ENCODE measurements at places on chromosomes 5 and 9.

DNA sequence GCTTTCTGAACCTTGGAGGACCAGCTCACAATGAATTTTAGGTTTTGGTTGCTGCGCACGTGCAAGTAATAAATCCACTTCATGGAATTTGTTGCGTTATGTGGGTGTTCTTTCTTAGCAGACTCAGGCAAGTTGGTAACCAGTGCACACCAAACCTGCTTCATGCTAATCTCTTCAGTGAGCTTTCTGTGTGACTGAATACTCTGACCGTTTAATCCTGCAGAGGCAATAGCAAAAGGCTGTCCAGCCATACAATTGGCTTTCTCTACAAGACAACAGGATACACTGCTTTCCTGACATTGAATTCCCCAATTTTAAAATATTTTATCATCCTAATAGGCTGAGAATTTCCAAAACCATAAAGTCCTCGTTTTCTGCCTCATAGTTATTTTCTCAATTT lies 10.3 kb downstream of the UGT3A2 start:
- DNase-seq, result no peak

GRCh38 chr5:175230299-175230698 lies 213.7 kb downstream of the DRD1 start:
- DNase-seq, result no peak

DNA sequence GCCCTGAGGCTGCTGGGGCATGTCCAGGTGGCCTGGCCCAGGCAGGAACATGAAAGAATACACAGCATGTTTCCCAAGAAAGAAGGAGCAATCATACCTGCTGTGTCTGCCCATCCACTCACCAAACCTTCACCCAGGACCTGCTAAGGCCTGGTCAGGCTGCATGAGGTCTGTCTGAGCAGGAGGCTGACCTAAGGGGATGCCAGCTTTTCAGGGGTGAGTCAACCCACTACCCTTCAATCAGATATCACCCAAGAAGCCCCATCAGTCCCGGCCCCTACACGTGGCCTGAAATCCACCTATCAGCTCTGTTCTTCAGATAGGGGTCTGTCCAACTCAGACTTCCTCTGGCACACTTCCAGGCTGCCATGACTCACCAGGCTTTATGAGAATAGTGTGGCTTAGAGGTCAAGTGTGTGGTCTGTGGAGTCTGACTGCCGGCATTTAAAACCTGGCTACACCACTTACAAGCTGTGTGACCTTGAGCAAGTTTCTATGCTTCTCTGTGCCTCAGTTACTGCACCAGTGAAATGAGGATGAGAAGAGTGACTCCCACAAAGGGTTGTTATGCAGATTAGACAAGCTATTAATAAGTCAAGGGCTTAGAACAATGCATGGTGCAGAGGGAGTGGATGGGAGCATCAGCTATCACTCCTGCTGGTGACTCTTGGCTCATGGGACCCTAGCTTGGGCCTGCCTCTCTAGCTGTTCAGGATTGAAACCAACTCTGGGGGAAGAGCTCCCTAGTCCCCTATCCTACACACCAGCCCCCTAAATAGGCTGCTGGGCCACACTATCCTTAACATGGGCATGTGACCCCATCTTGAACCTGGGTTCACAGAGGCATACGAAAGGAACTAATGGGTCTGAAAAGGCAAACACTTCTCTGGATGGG lies 130.3 kb downstream of the PAX5 start:
- peak; percentile 88 for DNase-seq

GRCh38 chr5:79888643-79889042 lies 102.4 kb downstream of the MTX3 start:
- DNase-seq, result no peak

DNA sequence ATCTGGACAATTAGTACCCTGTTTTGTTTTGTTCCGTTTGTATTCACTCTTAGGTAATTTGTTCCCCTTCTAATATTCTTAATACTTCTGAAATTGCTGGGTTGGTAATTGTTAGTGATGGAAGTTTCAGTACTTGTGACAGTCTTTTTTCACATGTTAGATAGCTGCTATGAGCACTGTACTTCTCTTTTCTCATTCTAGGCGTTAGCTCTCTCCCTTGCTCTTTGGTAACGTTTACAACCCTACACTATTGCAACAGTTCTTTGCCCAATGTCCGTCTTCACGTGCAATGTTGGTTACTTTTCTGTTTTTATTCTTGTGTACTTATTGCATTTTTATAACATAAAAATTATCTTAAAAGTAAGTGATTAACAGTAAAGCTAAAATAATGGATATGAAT lies 1509.0 kb downstream of the MAT2B start:
- no peak for DNase-seq

DNA sequence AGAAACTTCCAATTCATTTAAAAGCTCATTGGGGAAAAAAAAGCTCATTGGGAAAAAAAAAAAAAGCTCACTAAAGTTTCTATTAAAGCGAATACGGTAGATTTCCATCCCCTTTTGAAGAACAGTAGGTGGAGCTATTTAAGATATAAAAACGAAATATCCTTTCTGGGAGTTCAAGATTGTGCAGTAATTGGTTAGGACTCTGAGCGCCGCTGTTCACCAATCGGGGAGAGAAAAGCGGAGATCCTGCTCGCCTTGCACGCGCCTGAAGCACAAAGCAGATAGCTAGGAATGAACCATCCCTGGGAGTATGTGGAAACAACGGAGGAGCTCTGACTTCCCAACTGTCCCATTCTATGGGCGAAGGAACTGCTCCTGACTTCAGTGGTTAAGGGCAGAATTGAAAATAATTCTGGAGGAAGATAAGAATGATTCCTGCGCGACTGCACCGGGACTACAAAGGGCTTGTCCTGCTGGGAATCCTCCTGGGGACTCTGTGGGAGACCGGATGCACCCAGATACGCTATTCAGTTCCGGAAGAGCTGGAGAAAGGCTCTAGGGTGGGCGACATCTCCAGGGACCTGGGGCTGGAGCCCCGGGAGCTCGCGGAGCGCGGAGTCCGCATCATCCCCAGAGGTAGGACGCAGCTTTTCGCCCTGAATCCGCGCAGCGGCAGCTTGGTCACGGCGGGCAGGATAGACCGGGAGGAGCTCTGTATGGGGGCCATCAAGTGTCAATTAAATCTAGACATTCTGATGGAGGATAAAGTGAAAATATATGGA lies at the start of gene PCDHGA12:
PCDHGA12 (plus strand) TSS at position 176 of the 782 bp plus-strand sequence; CDS start at position 429, 253 bp downstream.
- peak; percentile 87 for DNase-seq

DNA sequence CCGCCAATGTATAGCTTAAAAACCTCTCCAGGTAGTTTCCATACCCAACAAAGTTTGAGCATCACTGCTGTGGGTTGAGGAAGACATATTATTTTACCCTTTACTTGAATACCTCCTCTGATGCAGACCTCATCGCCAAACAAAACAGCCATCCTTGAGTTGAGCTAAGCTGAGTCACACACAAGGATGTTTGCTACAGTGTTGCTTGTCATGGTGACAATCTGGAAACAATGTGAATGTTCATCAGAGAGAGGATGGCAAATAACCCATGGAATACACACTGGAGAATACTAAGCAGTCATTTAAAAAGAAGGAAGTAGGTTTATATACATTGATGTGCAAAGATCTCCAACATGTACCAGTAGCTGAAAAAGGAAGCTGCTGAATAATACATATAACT lies 41.1 kb upstream of the TCF7 start:
- peak; percentile 36 for DNase-seq

GRCh38 chr5:56617998-56618397 lies 197.4 kb upstream of the MAP3K1 start:
- no peak for DNase-seq

DNA sequence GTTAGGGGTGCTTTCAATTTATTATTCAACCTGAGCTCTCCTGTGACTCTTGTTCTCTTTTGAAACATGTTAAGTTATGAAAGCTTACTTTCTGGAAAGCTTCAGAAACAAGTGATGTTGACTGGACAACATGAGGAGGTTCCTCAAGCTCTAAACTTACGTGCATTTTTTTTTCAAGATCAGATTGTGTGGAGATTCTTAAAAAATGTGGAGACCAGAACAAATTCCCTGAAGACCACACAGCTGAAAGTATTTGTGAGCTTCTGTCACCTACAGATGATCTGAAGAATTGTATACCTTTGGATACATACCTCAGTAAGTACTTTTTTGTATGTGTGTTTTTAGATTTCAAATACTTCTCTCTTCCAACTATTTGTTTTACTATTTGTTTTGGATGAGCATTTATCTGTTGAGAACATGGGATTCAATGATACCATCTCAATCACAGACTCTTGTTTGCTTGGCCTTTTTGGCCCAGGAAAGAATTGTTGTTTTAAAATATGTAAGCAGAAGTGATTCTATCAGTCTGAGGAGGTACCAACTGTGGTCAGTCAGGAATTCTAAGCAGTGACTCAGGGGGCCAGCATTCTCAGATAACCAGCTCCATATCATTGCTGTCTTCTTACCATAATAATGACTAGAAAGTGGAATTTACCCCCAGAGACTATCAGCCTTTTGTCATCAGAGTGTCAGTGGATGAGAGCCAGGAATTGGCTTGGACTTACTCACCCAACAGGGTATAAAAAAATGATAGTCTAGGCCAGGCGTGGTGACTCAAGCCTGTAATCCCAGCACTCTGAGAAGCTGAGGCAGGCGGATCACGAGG lies 34.4 kb upstream of the GLIPR2 start:
- DNase-seq, result peak; percentile 99

All from brain microvascular endothelial cell (primary cell).